ENCODE measurements at places on chromosomes 5 and 9.

DNA sequence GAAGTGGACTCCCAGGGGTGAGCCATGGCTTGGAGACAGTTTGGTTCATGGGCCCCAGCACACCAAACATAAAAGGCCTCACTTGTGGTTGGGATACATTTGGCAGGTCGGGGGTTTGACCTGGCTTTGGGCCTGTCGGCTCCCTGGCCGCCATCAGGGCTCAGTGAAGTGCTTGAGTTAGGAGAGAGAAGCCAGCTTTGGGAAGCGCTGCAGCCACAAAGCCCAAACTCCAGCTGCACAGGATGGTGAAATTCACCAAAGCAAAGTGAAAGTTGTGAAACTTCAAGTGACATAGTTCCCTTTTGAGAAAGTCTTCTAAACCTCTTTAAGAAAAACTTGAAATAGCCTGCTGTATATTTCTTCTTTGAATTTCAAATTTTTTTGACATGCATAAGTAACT is 27.5 kb downstream of the SLC46A2 start:
- DNase-seq: no peak

DNA sequence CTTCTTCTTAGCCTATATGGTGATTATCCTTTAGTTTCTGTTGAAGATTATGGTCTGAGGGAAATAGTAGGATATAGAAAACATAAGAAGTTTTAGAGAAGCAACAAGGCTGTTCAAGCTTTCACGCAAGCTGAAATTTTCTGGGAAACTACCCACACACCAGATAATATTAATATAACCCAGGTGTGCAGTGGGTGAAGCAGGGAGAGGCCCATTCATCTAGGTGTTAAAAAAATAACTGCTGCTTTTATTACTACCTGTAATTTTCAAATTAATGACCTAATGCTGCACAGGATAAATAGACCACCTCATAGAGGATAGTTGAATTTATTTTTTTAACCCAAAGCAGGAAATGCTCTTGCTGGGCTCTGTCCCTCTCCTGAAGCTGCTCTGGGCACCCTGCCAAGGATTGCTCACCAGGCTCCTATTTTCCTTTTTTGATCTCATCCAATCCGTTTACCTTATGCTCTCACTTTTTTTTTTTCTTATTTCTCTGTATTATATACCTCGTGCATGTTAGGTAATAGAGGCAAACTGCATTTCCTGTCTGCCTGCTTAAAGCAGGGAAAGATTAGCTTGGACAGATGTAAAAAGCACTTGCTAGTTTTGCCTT is 124.3 kb upstream of the SLC12A2 start:
- peak; percentile 92 for DNase-seq

GRCh38 chr5:148729182-148729581 is 74.9 kb upstream of the HTR4 start:
- no peak for DNase-seq

- no peak for DNase-seq
Observed at GRCh38 chr5:151171529-151171928, 13.9 kb upstream of the ANXA6 start.

- no peak for DNase-seq
Observed at GRCh38 chr9:133665096-133665495, 28.9 kb downstream of the DBH start.

DNA sequence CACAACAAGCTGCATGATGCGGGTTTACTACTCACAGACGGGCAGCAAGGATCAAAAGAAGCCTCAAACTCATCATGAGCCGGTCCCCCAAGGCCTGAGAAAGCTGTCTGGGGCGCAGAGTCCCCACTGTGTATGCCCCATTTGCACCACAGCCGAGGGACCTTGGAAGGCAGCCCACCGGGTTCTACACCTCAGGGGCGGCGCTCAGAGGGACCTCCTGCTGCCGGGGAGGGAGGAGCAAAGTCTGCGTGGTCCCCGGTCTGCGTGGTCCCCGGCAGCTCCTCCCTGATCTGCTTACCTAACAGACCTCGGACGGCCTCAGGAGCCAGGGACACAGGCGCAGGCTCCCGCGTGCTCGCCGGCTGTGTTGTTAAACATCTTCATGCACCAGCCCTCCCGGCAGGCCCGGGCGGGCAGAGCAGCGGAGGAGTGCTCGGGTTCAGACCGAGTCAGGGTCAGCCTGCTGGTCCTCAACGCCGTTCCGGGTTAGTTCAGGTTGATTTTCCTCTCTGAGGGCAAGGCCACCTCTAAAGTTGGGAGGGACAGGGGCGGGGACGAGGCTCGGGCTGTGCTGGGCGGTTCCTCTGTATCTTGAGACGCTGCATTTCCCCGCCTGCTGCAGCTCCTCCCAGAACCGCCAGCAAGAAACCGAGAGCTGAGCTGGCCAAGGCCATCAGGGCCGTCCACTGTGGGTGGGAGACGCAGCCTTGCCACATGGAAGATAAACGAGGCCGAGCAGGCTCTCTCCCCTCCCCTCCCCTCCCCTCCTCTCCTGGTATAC is 74.6 kb downstream of the MRPL36 start:
- no peak for DNase-seq
